ENCODE measurements at places on chromosomes 3 and 15. TPM values are rescaled to one million over a fixed set of nuclear protein-coding genes. Genes with fewer than 3 reads are reported as not detected.

Gene DPH3
- 21.4 TPM for total RNA-seq

Gene MAP3K13
- 16.3 TPM for total RNA-seq

Gene DYNLT2B
- 10.9 TPM for total RNA-seq

Gene RBP2
- not detected for total RNA-seq

Gene ADGRG7
- not detected for total RNA-seq

Gene SI
- not detected for total RNA-seq

Gene KNL1
- 3.5 TPM for total RNA-seq

Gene ZNF770
- total RNA-seq: 34.7 TPM

Gene GASK1A
- total RNA-seq: 0.88 TPM

Gene PTX3
- total RNA-seq: 537 TPM

Gene CORO2B
- 14.1 TPM for total RNA-seq

Gene AMT
- 1.1 TPM for total RNA-seq

Gene FANCD2OS
- total RNA-seq: not detected

Gene XIRP1
- total RNA-seq: under 0.01 TPM

Gene VIPR1
- not detected for total RNA-seq

Gene ROPN1B
- not detected for total RNA-seq

Gene SV2B
- not detected for total RNA-seq

Gene HDDC3
- total RNA-seq: 11.6 TPM

Gene GYG1
- 54.8 TPM for total RNA-seq

Gene RTP4
- 2.7 TPM for total RNA-seq

Gene UCN2
- total RNA-seq: 0.29 TPM

Gene RASL12
- 0.36 TPM for total RNA-seq

Gene LRRC49
- total RNA-seq: 18.1 TPM

Gene IL17RC
- 42.1 TPM for total RNA-seq

Gene ANKRD34C
- total RNA-seq: not detected

Gene CLDN11
- total RNA-seq: 50.3 TPM

Gene SQOR
- total RNA-seq: 122 TPM

Gene CLDN18
- not detected for total RNA-seq

Gene UBL7
- 41.3 TPM for total RNA-seq

Gene PLSCR5
- not detected for total RNA-seq

Gene NMB
- 8.5 TPM for total RNA-seq

Gene TERC
- 144 TPM for total RNA-seq

Gene LINGO1
- under 0.01 TPM for total RNA-seq

Gene TSPAN3
- total RNA-seq: 235 TPM

Gene ROBO2
- total RNA-seq: 0.36 TPM

Gene ITPKA
- total RNA-seq: 0.29 TPM

All from osteoblast (primary cell).